ENCODE measurements at places on chromosomes 16 and 17. TPM values are rescaled to one million over a fixed set of nuclear protein-coding genes. Genes with fewer than 3 reads are reported as not detected.
A peak's percentile ranks its signal among the peaks of the same experiment; 100 is the strongest.

The BAIAP3 gene
- total RNA-seq = not detected

The ZSCAN10 gene
- not detected for total RNA-seq

- peak; percentile 71 for DNase-seq
Measured at GRCh38 chr17:40331743-40332641, 23.0 kb downstream of the RARA start.

The HSPB9 gene
- total RNA-seq = not detected

DNA sequence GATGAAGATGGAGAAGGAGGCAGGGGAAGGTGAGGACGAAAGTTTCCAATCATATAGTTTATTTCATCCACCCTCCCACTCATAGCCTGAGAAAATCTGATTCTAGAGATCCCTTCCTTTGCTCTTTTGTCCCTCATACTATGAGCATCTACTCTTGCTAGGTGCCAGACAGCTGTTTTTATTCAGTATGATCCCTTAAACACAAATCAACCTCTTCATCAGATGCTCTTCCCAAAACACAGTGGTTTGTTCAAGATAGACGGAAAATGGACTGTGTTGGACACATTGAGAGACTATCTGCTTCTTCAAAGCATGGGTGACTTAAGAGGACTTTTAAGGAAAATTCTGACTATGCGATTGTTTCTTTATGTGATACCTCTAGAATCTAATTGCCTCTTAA lies 49.4 kb upstream of the XYLT1 start:
- DNase-seq = no peak

- DNase-seq = no peak
Measured at GRCh38 chr16:29696881-29697331, 17.9 kb downstream of the QPRT start.

The PROCA1 gene
- 6.0 TPM for total RNA-seq

GRCh38 chr17:50139950-50140885 lies 10.3 kb upstream of the SAMD14 start:
- peak; percentile 95 for DNase-seq

DNA sequence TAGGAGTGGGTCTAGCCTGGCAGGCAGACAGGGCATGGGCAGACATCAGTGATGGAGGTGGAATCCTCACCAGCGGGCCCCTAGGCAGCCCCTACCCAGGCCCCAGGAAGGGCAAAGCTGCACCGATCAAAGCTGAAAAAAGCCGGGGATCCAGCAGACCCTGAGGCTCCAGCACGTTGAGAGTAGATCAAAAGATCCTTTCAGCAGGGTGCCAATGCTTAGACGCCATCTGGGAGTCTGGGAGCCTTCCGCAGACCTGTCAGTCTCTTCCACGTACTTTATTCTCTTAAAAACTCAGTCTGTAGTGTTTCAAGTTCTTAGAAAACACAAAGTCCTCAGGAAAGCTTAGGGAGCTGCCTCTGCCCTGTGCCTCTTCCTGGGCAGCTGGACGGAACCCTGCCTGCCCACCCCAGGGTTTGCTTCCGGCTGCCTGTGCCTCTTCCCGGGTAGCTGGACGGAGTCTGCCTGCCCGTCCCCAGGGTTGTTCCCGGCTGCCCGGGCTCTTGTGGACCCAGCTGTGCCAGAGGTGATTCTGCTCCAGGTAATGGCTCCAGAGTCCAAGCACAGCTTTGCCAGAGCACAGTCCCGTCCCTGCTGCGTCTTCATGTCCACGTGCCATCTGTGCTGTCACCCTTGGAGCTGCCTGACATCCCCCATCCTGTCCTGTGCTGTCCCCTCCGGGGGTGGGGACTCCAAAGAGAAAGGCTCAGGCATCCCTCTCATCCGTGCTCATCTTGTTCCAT lies 50.8 kb upstream of the PVALEF start:
- DNase-seq = no peak

Data from activated CD4-positive, alpha-beta T cell treated with anti-CD3 and anti-CD28 coated beads, Interleukin-2, amount 10 ng/mL, durations not matched to agents 24 days and 14 days (primary cell).